ENCODE measurements at places on chromosomes 7 and 10.

GRCh38 chr10:5043716-5044115, 40.1 kb upstream of the AKR1C2 start:
- no peak for DNase-seq

DNA sequence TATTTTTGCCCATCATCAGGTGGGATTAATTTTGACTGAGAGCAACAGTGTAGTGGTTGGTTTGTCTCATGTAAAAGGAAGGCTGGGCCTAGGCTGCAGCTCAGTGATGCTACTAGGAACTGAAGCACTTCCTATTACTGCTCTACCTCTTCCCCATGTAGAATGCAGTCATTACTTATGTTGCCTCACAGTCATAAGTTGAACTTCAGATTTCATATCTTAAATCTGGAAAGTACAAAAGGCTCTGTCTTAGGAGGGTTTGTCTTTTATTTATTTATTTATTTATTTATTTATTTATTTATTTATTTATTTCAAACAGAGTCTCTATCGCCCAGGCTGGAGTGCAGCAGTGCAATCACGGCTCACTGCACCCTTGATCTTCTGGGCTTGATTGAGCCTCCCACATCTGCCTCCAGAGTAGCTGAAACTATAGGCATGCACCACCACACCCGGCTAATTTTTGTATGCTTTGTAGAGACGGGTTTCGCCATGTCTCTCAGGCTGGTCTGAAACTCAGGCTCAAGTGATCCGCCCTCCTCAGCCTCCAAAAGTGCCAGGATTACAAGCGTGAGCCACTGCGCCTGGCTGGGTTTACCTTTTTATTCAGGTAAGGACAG, 721.7 kb upstream of the GALNT17 start:
- DNase-seq = no peak

DNA sequence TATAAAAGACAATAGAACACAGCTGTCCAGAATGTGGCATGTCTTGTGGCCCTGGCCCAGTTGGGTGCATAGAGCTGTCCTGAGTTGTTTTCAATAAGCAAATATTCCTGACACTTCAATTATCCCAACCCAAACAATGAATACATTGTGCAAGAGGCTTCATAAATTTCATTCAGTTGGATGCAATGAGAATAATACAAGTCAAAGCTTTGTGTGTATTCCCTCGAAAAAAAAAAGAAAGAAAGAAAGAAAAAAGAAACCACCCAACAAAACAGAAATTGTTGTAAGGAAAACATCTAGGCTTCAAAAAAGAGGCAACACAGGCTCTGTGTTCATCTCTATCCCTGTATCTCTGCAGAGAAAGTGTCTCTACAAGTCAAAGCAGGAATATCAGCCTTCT, 138.7 kb upstream of the ADO start:
- DNase-seq = no peak

GRCh38 chr7:7989133-7989532, 20.5 kb downstream of the GLCCI1 start:
- no peak for DNase-seq

DNA sequence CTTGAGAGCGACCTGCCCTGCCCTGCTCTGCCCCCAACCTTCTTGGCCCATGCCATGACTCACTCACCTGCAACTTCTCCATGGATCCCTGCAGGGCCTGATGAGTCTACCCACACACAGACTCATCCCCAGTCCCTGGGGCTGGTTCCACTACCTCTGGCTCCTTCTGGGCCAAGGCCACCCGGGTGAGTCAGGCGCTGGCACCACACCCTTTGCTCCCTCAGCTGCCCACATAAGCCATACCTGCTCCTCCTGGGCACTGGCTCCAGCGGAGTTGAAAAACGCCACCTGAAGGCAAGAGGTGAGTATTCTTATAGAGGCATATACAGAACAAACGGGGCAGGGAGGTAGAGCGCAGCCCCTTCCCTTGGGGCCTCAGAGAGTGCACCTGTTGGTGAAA, 16.2 kb upstream of the MTPAP start:
- DNase-seq = no peak

- no peak for DNase-seq
These were observed 7.7 kb upstream of the SCART1 start for GRCh38 chr10:133445751-133446708.

- no peak for DNase-seq
These were observed 132.4 kb downstream of the CDK14 start for GRCh38 chr7:90728568-90728967.

DNA sequence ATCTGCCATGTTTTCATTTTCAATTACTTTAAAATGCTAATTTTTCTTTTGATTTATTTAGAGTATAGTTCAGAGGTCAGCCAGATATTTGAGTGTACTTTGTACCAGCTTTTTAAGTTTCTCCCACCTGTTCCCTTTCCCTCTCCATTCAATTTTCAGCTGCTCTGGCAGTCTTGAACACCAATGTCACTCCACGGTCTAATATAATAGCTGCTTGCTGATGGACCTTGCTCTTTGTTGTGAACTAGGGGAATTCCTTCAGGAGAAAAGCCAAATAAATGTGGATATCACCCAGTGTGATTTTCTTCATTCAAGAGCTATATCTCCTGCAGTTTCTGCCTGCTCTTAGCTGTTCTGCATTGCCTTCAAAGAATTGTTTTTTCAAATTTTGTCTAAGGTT, 3.9 kb upstream of the HPS1 start:
- no peak for DNase-seq

GRCh38 chr10:123945325-123945920, 53.8 kb upstream of the CPXM2 start:
- no peak for DNase-seq

GRCh38 chr7:101218236-101219125, 516 bp downstream of the ZNHIT1 start:
- no peak for DNase-seq

- DNase-seq = no peak
These were observed 387.8 kb downstream of the SDK1 start for GRCh38 chr7:3688842-3689241.
